ENCODE measurements at places on chromosomes 16 and 17. TPM values are rescaled to one million over a fixed set of nuclear protein-coding genes. Genes with fewer than 3 reads are reported as not detected.

The KCNH4 gene
- not detected for total RNA-seq

The SRCAP gene
- 12.9 TPM for total RNA-seq

The KCNJ12 gene
- 0.07 TPM for total RNA-seq

The CDH8 gene
- total RNA-seq = 0.21 TPM

The CHST5 gene
- not detected for total RNA-seq

The RCVRN gene
- not detected for total RNA-seq

The INO80E gene
- 49.0 TPM for total RNA-seq

The RDM1 gene
- total RNA-seq = 4.6 TPM

The HEATR9 gene
- total RNA-seq = not detected

The PLXDC1 gene
- total RNA-seq = not detected

The TMC6 gene
- 38.6 TPM for total RNA-seq

The PLK1 gene
- 57.6 TPM for total RNA-seq

The HP gene
- total RNA-seq = not detected

The MRPS34 gene
- 199 TPM for total RNA-seq

The EXOC3L1 gene
- 0.99 TPM for total RNA-seq

The KRTAP16-1 gene
- total RNA-seq = not detected

The BPTF gene
- total RNA-seq = 39.3 TPM

The PALB2 gene
- total RNA-seq = 12.2 TPM

The MEFV gene
- total RNA-seq = not detected

The BMERB1 gene
- total RNA-seq = 8.1 TPM

The TLCD1 gene
- total RNA-seq = 20.2 TPM

The ITGAL gene
- total RNA-seq = not detected

The KRTAP3-2 gene
- total RNA-seq = not detected

The PDPK1 gene
- 11.8 TPM for total RNA-seq

The DHRS13 gene
- total RNA-seq = 11.6 TPM

The AARSD1 gene
- total RNA-seq = 38.9 TPM

The ENPP7 gene
- total RNA-seq = not detected

The MAP2K4 gene
- total RNA-seq = 23.1 TPM

The RAB37 gene
- total RNA-seq = 0.05 TPM

The KREMEN2 gene
- total RNA-seq = 23.4 TPM

The KRT37 gene
- total RNA-seq = not detected

The LPO gene
- not detected for total RNA-seq

The TIGD7 gene
- 1.5 TPM for total RNA-seq

The RAMP2 gene
- total RNA-seq = 0.49 TPM

The TRPV3 gene
- total RNA-seq = 4.9 TPM
